NCI-H2171 (cell line): ENCODE measurements at places on chromosomes 16 and 17.

- DNase-seq, result no peak
Observed at GRCh38 chr16:119295-119694, 19.2 kb downstream of the NPRL3 start.

- DNase-seq, result no peak
Observed at GRCh38 chr17:81179220-81179619, 13.2 kb upstream of the AATK start.

GRCh38 chr16:67963292-67963661 lies 5.2 kb downstream of the SLC12A4 start:
- DNase-seq, result no peak

DNA sequence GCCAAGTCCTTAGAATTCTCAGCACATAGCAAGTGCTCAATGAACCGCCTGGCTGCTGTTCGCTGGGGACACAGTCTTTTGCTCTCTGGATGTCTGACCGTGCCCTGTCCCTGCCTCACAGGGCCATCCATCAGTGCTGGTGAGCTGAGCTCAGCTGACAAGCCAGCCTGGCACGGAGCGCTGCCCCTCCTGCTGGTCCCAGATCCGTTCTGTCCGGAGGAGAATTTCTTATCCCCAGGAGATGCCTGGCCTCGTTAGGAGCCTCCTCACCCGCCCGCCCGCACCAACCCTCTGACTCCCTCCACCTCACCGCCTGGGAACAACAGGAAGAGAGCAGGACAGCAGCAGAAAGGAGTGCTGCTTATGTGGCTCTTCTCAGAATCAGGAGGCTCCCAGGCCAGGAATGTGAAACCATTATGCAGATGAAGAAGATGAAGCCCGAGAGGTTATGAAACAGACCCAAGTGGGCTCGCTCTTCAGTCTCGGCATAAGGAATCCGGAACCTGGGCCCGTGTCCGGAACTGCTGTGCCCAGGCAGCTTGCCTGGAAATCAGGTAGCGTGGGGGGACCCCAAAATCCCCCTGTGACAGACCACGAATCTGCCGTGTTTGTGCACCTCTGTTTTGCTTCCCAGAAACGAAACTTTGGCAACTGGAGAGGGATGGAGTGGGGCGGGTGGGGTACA lies 28.8 kb upstream of the RMI2 start:
- no peak for DNase-seq

GRCh38 chr16:19499481-19499880 lies 22.4 kb downstream of the GDE1 start:
- DNase-seq, result no peak

DNA sequence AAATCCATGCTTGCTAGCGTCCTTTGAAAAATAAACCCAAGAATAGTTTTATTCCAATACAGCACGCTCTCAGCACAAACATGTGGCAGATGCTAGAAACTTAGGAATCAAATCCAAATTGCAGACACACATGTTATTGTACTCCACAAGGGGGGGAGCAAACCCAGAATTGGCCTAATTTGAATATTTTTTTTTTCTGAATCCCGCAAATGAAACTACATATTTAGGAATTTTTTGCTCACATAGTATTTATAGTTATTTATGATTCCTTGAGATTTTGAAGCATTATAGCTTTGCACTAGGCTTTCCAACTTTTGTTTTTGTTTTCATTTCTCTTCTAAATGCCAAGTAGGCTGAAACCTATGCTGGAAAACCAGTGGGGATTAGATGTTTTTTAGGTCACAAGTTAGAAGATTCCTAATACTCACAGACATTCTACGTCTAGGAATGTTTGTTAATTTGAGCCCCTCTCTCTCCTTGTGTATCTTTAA lies 59.3 kb upstream of the CDH11 start:
- DNase-seq, result no peak

- DNase-seq, result no peak
Observed at GRCh38 chr17:65104541-65104940, 32.6 kb upstream of the RGS9 start.

DNA sequence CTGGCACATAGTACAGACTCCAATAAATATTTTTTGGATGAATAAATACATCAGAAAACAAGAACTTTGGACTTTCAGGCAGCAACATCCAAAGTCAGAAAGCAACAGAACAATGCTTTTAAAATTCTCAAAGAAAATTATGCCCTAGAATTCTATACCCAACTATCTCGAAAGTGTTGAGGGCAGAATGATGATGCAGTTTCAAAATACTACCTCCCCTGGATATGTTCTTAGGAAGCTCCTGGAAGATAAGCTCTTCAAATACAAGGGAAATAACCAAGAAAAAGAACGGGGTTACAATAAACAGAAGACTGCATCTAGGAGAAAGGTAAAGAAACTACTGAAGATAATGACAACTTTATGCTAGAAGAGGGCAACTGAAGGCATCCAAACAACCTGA lies 11.0 kb downstream of the SIAH1 start:
- DNase-seq, result no peak
